ENCODE measurements at places on chromosomes 2 and 18. TPM values are rescaled to one million over a fixed set of nuclear protein-coding genes. Genes with fewer than 3 reads are reported as not detected.

Gene RGPD8
- 3.3 TPM for polyA plus RNA-seq

- no peak for DNase-seq
Measured at GRCh38 chr18:48824231-48824970, 126.4 kb downstream of the SMAD7 start.

GRCh38 chr2:168365094-168365621 lies 90.9 kb upstream of the CERS6 start:
- no peak for DNase-seq

DNA sequence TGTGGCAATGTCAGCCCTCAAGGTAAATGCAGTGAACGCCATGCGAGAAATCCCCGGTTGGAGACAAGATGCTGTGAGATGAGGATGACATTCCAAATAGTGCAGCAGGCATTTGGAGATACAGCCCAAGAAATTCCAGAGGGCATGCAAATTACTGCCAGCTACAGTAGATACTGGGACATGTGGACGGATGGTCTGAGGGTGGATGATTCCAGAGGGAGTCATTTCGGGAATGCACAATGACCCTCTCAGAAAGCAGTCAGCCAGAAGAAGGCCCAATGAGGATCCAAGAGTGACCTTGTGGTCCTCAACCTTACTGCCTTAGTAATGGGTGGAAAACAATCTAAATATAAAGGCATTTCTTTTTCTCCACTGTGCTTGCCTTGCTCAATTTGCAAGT lies 111.3 kb downstream of the HNRNPLL start:
- DNase-seq, result no peak

Gene RAX
- polyA plus RNA-seq, result not detected

Gene RRM2
- 4.1 TPM for polyA plus RNA-seq

Gene SP9
- polyA plus RNA-seq, result not detected

Gene CAVIN2
- polyA plus RNA-seq, result 40.3 TPM

Gene ZNF638
- polyA plus RNA-seq, result 76.9 TPM

DNA sequence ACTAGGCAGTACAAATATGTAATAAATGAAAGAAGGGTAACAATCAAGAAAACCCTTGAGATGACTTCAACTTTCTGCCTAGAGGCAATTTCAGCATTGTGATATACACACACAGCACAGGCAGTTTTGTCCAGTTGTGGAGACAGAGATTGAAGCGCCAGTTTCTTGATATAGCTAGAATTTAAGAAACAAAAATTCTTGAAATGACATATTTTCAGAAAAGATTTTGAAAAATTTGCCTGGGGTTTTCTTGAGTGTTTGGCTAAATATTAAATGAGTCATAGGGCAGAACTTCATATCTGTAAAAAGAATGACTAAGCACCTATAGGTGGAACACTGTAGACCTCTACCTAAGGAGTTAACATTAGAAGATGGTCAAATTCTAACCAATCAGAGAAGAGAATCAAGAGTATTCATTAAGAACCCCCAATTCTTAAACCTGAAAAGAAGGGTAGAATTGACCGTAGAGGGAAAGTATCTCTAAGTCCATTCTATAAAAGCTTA lies 1266.8 kb upstream of the TMEFF2 start:
- no peak for DNase-seq

Gene COMMD1
- polyA plus RNA-seq, result 33.3 TPM

GRCh38 chr2:70044290-70045040 lies 42.8 kb upstream of the PCBP1 start:
- DNase-seq, result no peak

Gene ALK
- polyA plus RNA-seq, result 0.05 TPM

DNA sequence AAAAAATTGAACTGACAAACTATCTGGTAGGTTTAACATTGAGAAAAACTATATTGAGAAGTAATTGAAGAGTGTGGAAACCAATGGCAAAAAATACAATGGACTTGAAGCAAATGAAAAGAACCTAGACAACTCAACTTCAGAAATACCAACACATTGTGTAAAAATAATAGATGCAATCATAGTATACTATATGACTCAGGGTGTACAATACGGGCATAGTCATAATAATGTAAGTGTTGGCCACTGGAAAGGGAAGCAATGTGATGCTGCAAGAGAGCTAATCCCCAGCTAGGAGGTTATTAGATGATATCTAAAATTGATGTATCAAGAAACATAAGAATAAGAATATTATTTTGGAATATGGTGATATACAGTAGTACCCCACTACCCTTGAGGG lies 45.3 kb downstream of the SMAD7 start:
- DNase-seq, result no peak

Gene GALR1
- not detected for polyA plus RNA-seq

Gene RFTN2
- 13.4 TPM for polyA plus RNA-seq

Gene EFR3B
- 0.45 TPM for polyA plus RNA-seq

Gene ABCG8
- not detected for polyA plus RNA-seq

Gene NEURL3
- polyA plus RNA-seq, result 0.06 TPM

DNA sequence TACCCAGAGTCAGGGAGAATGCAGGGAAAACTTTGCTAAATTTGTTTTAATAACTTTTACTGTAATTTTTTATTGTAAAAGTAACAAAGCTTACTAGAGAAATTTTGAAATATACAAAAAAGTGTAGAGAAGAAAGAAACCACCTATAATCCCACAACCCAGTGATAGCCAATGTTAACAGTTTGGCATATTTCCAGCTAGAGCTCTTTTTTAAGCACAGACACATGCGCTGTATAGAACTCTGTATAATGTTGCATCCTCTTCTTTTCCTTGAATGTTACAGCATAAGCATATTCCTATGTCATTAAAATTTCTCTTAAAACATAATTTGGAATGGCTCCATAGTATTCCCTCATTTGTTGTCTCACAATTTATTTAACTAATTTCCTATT lies 37.4 kb upstream of the EPAS1 start:
- DNase-seq, result no peak

GRCh38 chr18:28757466-28758008 lies 580.6 kb upstream of the CDH2 start:
- DNase-seq, result no peak

GRCh38 chr2:69280796-69281412 lies 106.1 kb downstream of the GFPT1 start:
- DNase-seq, result no peak

- no peak for DNase-seq
Measured at GRCh38 chr2:211455216-211455841, 898.9 kb downstream of the CPS1 start.

Gene PLGLB2
- 1.6 TPM for polyA plus RNA-seq

- DNase-seq, result no peak
Measured at GRCh38 chr2:235679471-235679870, 185.6 kb downstream of the AGAP1 start.

DNA sequence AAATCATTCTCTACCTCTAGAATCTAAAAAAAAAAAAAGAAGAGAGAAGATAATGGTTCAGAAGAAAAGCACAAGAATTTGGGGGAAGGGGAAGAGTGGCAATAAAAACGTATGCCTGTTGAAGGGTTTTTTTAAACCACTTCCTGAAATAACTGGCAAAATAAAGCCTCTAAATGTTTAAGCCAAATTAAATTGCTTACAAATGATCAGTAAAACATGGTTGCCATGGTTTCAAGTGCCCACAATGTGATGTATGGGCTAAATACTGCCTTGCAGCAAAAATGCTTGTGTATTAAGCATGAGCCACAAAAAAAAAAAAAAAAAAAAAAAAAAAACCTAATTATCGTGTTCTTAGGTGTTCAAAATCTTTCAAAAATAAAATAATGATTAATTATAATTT lies 60.8 kb downstream of the RBM43 start:
- no peak for DNase-seq

DNA sequence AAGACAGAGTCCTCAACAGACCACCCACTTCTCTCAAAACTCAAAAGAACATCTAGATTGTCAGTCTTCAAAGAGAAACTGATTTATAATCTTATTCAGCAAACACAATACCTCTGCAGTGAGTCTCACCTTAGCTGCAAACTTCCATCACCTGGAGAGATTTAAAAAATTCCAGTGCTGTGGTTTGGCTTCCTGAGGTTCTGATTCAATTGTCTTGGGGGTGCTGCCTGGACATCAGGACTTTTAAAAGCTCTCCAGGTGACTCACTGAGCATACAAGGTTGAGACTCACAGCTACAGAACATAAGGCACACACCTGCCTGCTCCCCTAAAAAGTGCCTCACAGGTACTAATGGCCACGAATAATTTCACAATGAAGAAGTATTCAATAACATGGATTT lies 40.3 kb downstream of the RNF152 start:
- DNase-seq, result no peak

DNA sequence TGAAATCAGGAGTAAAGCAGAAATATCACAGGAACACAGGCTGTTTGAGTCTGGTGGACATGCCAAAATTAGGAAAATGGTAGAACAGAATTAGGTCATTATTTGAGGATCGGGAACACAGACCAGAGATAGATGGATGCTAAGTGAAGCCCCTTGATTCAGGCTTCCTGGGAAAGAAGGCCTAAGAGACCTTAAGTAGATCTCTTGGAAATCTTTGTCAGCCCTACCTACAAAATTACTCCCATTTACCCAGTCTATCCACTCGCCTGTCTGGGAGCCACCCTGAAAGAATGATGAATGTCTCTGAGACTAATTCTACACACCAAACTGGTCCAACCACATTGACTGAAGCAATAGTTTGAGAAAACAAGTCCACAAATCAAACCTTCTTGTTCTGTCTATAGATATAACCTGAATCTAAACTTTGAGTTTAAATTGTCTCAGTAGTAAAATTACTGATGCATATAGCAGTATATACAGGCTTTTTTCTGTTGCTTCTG lies 36.6 kb upstream of the TANK start:
- no peak for DNase-seq

GRCh38 chr2:195313962-195314361 lies 343.1 kb upstream of the SLC39A10 start:
- no peak for DNase-seq

- peak; percentile 92 for DNase-seq
Measured at GRCh38 chr2:64767670-64768468, 114.2 kb upstream of the SERTAD2 start.

Gene TCF4
- 69.1 TPM for polyA plus RNA-seq

GRCh38 chr2:213259266-213259665 lies 25.0 kb upstream of the SPAG16 start:
- DNase-seq, result no peak

Gene MAP2
- 5.4 TPM for polyA plus RNA-seq

GRCh38 chr2:154589514-154589913 lies 109.0 kb upstream of the KCNJ3 start:
- no peak for DNase-seq

DNA sequence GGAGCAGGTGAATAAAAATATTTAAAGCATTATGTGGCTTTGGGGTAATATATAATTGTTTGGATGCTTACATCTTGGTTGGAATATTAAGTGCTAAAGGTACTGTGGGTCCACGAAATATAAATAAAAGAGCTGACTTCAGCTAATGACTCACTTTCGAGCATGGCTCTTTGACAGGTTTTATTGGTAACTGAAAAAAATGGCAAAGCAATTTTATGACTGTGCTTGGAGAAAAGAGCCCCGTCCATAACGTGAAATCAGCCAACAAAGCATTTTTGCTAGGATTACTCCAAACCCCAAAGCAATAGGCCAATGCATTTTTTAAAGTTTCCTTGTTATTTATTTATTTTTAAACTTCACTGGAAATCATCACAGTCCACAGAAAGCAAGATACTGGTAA lies 397.2 kb upstream of the CDH19 start:
- DNase-seq, result no peak

Measured in ovary (tissue), 10 donors.